ENCODE measurements at places on chromosomes 1 and 21.

DNA sequence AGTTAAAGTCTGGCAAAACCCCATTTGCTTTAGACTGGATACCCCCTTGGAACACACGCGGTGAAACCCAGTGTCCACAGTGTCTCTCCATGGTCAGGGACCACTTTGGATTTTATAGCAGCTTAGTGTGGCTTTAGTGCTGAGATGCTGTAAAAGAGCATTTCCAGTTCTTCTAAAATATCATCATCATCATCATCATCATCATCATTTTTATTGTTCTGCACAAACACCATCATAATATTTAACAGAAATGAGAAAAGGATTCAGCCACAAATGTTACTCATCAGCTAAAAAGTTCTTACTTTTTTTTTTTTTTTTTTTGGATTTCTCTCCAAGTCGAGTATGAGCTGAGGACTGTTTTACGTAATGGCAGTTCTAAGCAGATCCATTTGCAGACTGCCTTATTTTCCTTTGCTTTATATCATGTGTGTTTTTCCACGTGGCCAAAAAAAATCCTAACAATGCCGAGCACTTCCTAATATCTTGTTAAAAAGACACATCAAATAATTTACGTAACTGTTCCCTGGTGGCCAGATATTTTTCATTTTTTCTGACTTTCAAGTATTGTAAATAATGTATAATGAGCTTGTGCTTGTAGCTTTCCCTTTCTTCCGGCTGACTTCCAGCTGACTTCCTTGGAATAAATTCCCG, 62.8 kb downstream of the EVA1C start:
- DNase-seq, result peak; percentile 64

GRCh38 chr21:34609933-34610549, 4.9 kb downstream of the RCAN1 start:
- no peak for DNase-seq

GRCh38 chr1:229597877-229598276, 28.0 kb downstream of the TAF5L start:
- DNase-seq, result peak; percentile 76

DNA sequence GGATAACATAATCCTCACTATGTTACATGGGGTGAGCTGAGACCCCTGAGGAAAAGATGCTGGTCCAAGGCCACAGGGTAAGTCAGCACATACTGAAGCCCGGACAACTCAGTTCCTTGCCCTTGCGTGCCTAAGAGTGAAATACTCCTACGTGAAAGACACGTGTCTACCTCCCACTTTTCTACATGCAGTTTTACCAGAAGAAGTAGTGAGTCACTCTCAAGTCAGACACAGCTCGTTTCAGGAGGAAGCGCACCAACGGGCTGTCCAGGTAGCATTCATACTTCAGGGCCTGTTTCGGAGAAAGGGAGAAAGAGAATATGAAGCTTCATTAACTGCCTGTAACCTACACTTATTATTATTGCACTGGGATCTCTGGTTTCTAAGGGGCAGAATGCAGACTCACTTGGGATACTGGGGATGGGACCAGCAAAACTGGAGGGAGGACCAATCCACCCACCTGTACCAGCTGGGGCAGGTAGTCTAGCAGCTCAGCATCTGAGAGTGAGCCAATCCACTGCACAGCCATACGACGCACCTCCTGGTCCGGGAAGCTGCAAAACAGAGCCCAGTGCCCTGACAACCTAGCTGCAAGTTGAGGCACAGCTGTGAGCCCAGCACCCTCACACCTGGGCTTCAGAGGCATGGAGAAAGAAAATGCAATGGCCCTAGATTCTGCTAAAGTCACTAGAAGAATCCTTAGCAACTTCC, 32.4 kb upstream of the PPP1R15B start:
- DNase-seq, result peak; percentile 56

DNA sequence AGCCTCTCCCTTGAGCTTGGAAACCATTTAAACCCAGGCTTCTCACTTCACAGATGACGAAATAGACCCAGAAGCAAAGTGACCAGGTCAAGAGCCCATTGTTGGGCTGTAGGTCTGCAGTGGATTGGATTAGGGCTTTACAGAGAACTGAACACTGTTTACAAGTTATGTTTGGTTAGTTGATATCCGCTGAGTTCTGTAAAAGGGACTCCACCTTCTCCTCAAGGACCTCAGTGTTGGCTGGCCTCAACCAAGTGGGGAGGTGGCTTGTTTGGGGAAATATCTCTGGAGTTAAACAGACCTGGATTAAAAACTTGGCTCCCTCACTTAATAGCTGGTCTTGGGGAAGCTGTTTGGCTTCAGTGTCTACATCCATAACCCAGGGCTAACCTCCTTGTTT, 88.1 kb downstream of the UCK2 start:
- no peak for DNase-seq

DNA sequence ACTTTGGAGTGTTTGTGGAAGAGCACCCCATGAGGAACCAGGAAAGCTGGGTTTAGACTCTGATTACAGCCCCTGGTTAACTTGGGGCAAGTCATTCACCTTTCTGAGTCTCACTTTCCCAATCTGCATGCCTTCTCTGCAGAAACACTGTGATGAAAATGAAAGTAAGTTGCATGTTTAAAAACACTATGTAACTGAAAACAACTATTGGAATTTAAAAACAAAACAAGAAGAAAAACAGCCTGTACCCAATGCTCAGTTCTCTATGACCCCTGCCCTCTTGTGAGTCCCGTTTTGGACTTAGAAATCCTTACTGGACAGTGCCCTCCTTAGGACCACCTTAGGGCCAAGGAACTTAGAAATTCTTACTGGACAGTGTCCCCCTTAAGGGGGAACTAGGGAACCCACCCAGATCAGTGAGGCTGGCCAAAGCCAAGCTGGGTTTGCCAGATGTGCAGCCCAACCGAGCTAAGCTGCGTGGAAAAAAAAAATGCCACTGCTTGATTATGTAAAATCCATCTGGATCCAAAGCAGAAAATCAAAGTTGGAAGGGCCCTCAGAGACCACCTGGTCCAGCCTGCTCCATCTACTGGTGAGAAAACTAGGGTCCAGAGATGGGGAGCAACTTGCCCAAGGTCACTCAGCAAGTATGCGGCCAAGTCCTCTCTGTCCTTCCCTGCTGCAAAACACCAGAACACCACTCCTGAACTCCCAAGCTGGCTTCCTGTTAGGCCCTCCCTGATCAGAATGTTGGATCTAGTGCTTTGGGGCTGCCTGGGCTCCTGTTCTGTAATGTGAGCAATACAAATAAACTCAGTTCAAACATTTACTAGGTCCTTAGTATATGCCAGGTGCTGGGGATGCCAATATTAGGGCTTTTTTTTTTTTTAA, 77.7 kb downstream of the MRPL37 start:
- peak; percentile 17 for DNase-seq

DNA sequence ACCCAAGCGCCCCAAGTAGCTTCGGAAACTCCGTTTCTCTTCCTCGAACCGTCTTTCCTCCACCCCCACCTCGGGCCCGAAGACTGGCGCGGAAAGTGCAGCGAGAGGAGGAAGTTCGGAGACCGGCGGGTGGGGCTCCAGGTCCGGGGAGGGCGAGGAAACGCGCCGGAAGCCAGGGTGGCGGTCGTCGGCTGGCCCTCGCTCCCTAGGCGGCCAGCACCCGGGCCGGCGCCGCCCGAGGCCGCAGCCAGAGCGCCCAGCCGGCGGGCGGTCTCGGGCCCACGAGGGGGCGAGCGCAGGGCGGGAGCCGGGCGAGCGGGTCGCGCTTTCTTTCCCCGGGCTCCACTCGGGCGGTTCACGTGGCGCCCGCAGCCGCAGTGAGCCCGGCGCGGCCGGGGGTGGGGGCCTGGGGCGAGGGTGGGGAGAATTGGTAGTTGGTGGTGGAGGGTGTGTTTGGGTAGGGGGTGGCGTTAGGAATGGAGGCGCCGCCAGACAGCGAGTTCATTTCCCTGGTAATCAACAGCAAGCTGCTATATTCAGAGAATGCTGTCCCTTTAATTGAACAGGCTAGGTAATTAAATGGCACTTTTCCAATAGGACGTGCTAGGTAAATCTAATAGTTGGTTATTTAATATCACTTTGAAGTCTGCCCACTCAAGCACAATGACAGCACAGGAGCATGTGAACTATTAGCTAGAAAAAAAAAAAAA, 6.7 kb downstream of the LMO4 start:
- no peak for DNase-seq

- no peak for DNase-seq
These were observed 611.1 kb downstream of the NUF2 start for GRCh38 chr1:163932901-163933300.

DNA sequence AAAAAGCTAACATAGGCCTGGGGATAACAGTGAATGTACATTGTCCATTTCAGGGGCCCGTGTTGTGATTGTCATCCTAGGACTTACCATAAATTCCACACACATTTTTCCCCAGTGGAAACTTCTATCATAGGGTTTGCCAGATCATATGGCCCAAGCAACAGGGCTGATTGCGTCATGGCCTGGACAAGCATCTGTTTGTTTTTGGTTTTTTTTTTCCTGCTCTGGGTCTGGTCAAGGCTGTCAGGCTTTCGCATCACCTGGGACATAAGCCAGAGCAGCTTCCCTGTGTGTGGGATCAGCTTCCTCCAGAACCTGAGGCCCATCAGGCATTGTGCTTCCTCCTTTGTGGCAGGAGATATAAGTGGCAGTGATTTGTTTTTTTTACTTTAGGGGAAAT, 598.5 kb upstream of the USP24 start:
- peak; percentile 93 for DNase-seq

GRCh38 chr1:2955652-2956051, 65.6 kb upstream of the ACTRT2 start:
- no peak for DNase-seq

DNA sequence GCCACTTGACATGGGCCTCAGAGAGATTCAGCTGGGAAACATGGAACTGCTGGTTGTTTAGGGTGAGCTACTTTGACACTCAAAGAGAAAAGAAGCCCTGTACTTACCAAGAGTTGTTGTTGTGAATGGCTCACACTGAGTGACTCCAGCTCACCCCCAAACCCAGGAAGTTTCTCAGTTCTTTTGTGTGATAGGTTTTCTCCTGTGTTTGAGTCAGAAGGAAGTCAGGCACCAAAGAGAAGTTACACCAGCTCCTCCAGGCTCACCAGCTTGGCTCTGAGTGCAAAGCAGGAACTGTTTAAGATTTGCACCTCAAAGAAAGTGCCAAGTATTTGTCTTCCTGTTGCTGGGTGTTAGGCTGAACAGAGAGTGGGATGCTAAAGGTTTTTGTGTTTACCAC, 111.2 kb upstream of the PROX1 start:
- DNase-seq, result no peak

DNA sequence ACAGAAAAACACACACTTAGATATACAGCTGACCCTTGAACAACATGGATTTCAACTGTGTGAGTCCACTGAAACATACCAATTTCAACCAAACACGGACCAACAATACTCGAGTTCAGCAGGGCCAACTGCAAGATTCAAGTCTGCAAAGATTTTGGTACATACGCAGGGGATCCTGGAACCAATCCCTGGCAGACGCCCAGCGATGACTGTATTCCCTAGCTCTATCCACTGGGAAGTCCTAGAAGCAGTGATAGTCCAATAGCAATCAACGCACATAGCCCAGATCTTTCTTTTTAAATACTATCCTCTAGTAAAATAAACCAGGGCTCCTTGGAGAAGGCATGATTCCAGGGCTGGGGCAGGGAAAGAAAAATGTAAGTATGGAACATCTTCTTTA, 9.0 kb downstream of the DDX59 start:
- peak; percentile 59 for DNase-seq

- DNase-seq, result peak; percentile 48
These were observed at the start of gene PCP4L1 for GRCh38 chr1:161258439-161259344. Gene PCP4L1 (plus strand): TSS chr1:161258745. CDS start chr1:161258975, 230 bp downstream.

DNA sequence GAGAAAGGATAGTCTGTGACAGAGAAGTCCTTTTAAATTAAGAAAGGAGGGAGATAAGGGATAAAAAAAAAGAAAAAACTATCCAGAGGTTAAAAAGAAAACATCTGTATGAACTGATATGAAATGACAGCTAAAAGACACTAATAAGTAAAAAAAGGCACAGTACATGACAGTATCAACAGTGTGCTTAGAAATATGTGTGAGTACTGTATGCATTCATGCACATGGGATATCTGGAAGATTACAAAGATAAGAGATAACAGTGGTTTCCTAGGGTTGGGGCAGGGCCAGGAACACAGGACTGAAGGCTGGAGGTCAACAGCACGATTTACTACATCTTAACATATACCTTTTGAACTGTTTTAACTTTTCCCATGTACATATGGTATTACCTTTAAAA, 13.3 kb downstream of the PTP4A2 start:
- no peak for DNase-seq

DNA sequence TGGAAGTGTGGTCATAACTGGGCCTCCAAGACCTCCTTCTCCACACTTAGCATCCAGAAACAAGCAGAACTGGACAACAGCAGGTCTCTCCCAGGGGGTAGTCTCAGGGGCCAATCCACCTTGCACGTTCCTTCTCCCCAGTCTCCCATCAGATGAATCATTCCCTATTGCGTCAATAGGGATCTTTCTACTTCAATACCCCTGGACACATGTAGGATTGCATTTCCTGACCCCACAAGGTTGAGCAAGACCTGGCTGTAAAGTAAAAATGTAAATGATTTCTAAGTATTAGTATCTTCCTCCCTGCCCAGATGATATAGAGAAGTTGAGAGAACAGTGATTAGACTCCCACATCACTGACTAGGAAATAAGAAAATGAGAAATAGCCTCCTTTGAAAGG, 224.5 kb upstream of the CSF3R start:
- peak; percentile 15 for DNase-seq

GRCh38 chr1:231779081-231779480, 152.5 kb downstream of the DISC1 start:
- no peak for DNase-seq

GRCh38 chr1:46448109-46448911, 41.3 kb upstream of the DMBX1 start:
- DNase-seq, result no peak

- no peak for DNase-seq
These were observed 119.1 kb upstream of the FGGY start for GRCh38 chr1:59177756-59178155.

DNA sequence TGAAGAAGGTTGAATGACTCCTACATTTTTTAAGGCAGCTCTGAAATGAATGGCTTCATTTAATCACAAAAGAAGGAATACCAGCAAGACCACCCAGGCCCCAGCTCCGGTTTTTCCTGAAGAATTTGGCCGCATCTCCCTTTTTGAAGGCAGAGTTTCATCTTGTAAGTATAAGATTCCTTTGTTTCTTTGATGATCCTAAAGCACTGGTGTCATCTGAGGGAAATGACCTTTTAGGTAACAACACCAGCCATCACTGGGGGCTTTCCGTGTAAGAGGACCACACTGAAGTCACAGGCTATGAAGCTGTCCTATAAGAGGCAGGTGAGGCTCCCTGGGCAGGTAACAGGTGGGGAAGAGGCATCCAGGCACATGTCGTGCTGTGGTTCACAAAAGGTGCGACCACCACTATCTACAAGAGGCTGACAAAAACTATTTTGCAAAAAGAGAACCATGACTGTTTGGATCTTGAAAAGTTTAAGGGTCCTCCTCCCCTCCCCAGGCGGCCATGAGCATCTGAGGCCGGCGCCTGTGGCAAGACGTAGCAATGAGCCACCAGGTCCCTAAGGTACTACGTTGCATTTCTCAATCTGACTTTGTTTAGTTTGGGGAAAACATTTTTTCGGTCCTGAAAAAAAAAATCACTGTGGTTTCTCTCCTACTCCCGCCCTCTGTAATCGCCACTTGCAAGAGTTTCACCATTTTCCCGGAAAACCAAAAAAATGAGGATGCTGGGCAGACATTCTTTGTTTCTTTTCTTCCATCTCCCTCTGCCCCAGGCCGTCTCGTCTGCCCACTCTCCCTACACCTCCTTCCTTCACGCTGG, 46.3 kb upstream of the IRF2BP2 start:
- peak; percentile 21 for DNase-seq
